RPMI8226 (cell line): ENCODE measurements at places on chromosomes 1 and 21.

GRCh38 chr1:186682736-186683135 lies 2.5 kb upstream of the PTGS2 start:
- no peak for DNase-seq

GRCh38 chr1:7610106-7610731 lies 160.9 kb upstream of the VAMP3 start:
- DNase-seq: no peak

DNA sequence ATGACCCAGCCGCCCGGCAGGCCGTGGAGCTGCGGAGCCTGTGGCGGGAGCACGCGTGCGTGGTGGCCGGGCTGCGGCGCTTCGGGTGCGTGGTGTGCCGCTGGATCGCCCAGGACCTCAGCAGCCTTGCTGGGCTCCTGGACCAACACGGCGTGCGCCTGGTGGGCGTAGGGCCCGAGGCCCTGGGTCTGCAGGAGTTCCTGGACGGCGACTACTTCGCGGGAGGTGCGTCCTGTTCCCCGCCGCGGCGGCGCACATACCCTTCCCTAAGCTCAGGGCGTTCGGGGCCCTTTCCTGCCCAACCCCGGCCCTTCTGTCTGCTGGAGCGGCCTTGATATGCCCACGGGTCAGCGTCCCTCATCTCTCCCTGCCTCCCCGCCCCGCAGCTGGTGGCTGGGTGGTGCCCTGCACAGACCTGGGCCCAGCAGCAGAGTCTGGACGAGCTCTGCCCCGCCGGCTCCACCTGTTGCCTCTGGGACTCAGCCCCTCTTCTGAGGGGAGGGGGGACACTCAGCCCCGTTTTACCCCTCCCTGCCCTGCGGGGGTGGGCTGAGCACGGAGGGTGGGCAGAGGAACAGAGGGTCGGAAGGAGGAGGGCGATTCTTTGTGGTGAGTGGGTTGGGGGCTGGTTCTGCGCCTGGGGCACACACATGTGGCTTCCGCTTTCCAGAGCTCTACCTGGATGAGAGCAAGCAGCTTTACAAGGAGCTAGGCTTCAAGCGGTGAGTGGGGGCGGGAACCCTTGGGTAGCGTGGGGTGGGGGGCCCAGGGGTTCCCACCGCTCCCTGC lies 688 bp downstream of the PRXL2B start:
- DNase-seq: no peak

- no peak for DNase-seq
These were observed 155.2 kb downstream of the PEX14 start for GRCh38 chr1:10629816-10630571.

DNA sequence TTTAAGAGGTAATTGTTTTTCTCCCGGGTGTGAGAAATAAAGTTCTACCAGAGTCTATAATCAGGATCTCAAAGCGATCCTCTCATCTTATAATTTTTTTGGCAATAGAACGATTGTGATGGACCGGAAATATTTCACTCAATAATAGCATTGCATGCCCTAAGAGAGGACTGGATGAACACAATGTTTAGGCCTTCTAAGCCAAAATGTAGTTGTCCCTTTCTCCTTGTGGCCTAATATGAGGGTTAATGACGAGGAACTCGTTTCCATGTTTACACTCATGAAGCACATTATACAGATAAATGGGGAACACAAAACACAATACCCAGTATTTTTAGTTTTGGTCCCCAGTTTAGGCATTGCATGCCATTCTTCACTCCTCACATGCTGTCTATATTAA lies 5.9 kb downstream of the TBX15 start:
- no peak for DNase-seq
